Cortex of kidney (tissue), 1 donor: ENCODE measurements at places on chromosomes 2 and 18.

DNA sequence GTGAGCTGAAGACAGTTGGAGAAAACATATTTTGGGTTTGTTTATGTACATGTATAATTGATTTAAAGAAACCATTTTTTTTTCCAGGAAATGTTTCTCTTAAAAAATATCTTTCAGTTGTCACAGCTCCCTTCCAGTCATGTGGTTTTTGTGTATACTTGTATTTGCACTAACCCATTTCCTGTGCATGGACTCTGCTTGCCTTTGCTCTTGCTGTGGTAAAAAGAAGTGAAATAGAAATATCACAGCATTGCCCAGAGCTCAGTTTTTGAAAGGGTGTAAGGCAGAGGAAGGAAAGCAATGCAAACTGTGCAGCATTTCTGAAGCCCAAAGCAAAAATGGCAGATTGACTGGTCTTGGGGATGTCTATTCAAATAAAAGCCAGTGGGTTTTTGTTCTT lies 10.4 kb upstream of the DOCK10 start:
- DNase-seq = no peak

- no peak for DNase-seq
Measured at GRCh38 chr18:42765302-42765701, 350.2 kb downstream of the RIT2 start.

- DNase-seq = no peak
Measured at GRCh38 chr2:100334929-100335328, 12.6 kb upstream of the LONRF2 start.

DNA sequence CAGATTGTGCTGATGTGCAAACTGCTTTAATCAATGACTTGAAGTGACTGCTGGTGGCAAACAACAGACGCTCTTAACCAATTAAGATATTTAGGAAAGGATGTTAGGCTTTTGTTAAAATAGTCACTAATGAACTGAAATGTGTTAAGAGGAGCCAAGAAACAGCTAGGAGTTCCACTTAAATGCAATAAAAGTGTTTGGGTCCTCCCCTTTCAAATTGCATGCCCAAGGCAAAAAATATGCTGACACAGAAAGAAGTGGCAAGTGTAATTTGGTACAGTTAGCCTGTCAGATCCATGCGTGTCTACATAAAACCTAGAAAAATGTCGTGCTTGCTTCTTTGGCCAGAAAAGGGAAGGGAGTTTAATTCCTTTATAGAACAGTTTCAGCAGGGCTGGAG lies 61.9 kb downstream of the XRCC5 start:
- no peak for DNase-seq

- no peak for DNase-seq
Measured at GRCh38 chr2:238024986-238025385, 35.8 kb upstream of the SCLY start.

DNA sequence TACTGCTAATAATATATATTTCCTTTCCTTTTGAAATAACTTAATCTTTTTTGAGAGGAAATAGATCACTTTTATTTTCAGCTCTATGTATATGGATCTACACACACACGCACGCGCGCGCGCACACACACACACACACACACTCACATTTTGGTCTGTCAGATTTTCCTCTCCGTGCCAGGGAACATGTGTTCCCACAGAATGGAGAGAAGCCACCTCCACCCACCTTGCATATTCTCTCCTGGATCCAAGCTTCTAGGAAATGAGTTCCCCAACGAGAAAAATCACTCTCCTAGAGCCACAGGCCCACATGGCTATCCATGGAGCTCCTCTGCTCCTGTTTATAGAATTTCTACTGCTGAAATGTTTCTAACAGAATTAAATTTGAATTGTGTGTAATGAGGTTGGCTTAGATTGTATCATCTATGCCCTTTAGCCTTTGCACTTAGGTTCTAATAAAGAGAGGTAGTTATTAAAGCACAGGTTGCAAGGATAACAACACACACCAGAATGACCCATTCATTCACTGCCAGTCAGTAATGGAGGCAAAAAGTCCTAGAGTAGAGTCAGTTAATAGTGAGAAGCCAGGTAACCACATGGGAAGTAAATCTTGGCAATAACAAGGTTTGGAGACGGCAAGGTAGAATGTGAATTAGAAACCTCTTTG lies 19.7 kb downstream of the IFIH1 start:
- no peak for DNase-seq

- DNase-seq = no peak
Measured at GRCh38 chr18:56851774-56852173, 200.6 kb downstream of the WDR7 start.

DNA sequence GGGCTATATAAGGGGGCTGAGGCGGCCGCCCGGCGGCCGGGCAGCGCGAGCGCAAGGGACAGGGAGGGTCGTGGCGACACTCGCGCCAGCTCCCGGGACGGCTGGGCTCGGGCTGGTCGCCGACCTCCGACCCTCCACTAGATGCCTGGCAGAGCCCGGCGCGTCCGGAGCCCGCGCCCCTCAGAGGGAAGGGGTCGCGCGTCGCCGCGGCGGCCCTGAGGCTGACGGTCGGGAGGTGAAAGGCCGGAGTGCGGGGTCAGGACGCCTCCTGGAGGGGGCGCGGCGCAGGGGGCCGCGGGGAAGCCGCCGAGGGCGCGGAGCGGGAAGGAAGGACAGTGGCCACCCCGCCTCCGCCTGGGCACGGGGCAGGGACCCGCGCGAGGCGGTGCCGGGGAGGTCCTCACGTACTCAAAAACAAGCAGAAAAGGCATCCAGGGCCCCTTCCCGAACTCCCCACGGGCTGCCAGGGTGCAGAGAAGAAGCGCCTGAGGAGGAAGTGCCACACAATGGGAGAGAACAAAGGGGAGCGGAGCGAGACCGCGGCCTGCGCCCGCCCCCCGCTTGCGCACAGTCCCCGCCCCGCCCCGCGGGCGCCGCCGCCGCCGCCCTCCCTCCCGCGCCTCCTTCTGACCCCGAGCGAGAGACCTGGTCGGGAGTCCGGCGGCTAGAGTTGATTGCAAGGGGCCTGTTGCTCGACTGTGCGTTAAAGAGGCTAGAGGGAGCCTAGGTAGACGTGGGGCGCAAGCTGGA lies 776 bp upstream of the KLF7 start:
- DNase-seq = no peak

DNA sequence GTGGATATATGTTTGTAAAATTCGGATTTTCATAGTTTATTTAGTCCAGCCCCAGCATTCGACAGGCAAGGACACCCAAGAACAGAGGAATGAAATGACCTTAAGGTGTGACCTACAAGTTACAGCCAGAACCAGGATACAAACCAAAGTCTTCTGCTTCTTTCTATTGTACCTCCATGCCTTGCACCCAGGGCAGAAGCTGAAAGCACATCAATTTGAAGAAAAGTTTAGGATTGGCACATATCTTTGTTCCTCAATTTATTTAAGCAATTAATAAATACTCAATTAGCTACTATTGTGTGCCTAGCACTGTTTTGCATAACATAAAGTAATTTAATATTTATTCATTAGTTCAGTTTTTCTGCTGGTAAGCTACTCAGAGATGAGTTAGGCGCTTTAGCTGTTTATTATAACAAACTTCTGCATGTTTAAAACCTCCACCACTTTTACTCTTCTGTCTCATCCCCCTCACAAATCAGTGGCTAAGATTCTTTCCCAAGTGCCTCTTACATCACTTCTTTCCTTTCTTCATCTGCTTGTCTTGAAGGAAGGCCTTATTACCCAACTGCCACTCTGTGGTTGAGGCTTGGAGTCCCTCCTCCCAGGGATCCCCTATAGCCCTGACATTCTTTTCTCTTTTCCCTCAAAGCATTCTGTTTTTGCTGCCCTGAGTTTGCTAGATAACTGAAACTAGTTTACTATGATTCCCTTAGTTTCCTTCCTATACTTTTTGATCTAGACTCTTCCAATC lies 37.1 kb upstream of the DARS1 start:
- DNase-seq = no peak

- DNase-seq = no peak
Measured at GRCh38 chr18:55110436-55110835, 151.2 kb upstream of the CCDC68 start.

DNA sequence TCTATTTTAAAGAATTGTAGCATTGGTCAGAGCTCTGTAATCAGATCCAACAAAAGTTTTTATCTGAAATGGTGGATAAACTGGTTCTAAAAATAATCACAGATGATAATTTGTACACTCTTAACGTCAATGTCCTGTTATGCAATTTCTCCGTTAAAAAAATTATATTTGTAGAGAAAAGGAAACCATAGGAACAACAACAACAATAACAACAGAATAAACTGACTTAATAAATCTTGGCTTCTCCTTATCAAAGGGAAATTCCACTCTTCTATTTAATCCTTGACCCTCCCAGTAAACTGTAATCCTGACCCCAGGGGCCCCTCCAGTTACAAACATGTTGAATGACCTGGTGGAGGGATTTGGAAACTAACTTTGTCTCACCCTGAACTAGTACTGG lies 78.6 kb upstream of the ZFP36L2 start:
- no peak for DNase-seq

- no peak for DNase-seq
Measured at GRCh38 chr2:84830095-84830494, 50.8 kb downstream of the TRABD2A start.

DNA sequence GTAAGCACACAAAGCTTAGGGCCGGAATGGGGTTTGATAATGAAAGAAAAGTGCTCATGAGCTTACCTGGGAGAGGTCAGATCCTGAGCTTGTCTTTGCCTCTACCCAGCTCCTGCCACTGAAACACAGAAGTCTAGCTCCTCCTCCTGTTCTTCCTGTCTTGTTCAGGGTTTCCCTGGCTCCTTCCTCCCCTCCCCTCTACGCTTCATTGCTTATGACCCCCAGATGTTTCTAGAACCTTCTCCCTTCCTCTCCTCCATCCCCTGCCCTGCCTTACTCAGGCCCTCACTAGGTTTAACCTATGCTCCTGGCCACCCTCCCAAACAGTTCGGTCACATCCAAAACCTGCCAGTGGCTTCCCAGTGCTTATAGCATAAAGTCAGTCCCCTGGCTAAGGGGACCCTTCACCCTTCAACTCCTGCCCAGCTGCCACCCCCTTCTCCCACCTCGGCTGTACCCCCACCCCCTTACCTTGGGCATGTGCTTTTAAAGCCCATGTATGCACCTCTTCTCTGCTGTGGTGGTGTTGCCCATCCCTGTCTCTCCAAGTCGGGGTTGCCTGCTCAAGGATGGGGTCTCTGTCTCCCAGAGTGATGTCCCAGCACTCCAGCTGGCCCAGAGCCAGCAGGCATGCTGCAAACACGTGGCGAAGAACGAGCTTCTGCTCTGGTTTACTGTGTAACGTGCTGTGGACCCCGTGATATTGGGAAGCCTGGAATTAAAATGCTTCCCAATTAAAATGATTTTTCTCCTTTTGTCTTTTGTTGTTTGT lies 233.6 kb downstream of the TPGS2 start:
- DNase-seq = no peak

- no peak for DNase-seq
Measured at GRCh38 chr2:120509991-120510735, 164.2 kb downstream of the INHBB start.

GRCh38 chr2:1591978-1592907 lies 152.1 kb downstream of the PXDN start:
- DNase-seq = no peak

GRCh38 chr2:234502285-234502918 lies 5.5 kb upstream of the ARL4C start:
- no peak for DNase-seq

- peak; percentile 47 for DNase-seq
Measured at GRCh38 chr2:176128982-176129796, at the start of gene HOXD8. HOXD8 (plus strand) TSS chr2:176129705; CDS start chr2:176130367, 662 bp downstream.

DNA sequence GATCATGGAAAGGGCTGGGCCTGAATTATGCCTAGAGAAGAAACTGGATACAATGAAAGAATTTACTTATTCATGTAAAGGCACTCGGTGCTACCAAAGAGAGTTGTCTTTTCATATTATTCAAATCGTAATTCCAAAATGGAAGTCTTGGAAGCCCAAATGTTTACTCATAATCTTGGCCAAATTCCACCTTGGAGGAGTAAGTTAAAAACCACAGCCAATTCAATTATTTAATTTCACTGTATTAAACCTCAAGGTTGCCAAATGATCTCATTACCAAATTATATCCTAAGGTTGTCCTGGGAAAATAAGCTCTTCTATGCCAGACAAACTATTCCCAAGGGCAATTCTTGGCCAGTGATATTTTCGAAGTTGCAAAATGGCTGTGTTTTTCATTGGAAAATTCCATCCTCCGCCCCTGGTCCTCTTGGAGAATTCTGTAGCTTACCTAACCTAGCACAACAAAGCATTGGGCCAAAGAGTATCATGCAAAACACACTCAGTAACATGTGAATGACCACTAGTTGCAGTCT lies 11.1 kb upstream of the VPS4B start:
- DNase-seq = no peak

- DNase-seq = no peak
Measured at GRCh38 chr2:68487773-68488355, 20.5 kb downstream of the APLF start.

- DNase-seq = no peak
Measured at GRCh38 chr2:191935247-191935646, 88.4 kb upstream of the CAVIN2 start.

DNA sequence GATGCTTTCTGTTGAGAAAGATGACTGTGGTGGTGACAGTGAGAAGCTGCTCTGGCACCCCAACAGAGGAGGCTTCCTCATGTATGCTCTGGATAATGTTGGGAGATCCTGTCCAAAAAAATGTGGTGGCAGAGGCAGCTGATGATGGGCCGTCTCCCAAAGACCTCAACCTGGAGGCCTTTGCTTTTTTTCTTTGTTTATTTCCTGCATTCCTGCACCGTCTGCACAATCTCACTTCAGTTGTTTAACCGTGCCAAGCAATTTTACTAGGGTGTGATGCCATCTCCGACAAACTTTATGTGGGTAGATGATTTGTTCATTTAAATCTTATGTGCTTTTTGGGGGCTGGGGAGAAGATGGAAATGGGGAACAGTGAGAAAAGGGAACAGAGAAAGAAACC lies 62.2 kb upstream of the IGFBP5 start:
- DNase-seq = no peak

GRCh38 chr18:54389143-54389505 lies 31.4 kb downstream of the C18orf54 start:
- DNase-seq = no peak

DNA sequence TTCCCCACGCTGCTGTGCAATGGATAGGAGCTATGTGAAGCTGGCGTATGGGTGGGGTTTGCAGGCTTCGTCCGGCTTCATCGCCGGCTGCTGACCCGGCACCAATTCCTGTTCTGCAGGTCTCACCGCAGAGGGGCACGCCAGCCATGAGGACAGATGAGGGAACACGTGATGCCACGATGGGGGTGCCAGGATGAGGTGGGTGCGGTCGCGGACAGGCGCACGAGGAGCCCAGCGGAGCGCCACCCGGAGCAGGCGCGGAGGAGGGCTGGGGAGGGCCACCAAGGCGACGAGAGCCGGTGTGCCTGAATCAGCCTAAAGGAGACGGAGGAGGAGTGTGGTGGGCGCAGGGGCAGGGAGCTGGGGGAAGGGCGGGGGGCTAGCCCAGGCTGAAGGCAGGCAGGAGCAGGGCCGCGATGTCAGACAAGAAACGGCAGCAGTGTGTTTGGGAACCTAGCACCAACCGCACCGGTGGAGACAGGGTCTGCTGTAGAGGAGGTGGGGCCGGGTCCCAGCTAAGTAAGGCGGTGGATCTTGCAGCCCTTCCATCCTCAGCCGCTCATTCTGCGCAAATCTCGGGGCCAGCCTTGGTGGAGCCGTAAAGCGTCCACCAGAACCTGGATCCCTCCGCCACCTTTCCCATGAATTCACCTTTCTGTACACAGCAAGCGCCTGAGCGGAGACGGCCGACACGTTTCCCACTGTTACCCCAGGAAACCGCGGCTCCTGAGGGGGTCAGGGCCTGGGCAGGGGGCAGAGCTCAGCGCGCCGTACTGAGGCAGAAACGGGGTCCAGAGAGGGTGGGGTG lies 17.0 kb upstream of the CD8A start:
- no peak for DNase-seq
